Vagina (tissue), 2 donors: ENCODE measurements at places on chromosomes 12 and 14.

DNA sequence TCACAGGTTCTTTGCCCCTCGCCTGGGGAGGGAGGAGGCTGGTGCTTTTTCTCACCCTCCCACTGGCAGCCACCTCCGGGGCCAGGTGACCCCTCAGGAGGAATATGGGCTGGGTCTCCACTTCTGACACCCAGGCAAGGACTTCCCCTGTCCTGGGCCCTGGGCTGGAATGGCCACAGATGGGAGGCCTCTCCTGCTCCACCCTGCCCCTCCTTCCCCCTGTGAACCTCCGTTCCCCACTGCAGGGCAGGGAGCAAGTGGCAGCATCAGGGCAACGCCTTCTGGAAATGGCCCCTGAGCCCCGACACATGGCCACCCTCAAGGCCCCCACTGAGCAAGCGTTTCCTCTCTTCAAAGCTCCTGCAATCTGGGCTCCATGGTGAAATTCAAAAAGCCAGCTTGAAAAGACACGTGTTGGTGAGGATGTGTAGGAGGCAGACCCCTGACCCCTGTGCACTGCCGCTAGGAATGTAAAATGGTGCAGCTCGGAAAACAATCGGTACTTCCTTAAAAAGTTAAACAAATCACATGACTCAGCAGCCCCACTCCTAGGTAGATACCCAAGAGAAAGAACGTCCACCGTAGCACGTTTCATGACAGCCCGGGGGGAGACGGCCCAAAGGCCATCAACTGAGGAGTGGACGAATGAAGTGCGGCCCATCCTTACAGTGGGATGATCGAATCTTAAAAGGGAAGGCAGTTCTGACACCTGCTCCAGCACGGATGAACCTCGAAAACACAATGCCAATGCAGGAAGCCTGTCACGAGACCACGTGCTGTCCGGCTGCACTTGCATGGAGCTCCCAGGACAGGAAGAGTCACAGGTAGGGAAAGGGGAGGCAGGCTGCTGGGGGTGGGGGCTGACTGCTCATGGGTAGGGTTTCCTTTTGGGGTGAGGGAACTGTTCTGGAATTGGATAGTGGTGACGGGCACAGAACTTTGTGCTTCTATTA is 11.5 kb downstream of the XRCC3 start:
- no peak for DNase-seq

DNA sequence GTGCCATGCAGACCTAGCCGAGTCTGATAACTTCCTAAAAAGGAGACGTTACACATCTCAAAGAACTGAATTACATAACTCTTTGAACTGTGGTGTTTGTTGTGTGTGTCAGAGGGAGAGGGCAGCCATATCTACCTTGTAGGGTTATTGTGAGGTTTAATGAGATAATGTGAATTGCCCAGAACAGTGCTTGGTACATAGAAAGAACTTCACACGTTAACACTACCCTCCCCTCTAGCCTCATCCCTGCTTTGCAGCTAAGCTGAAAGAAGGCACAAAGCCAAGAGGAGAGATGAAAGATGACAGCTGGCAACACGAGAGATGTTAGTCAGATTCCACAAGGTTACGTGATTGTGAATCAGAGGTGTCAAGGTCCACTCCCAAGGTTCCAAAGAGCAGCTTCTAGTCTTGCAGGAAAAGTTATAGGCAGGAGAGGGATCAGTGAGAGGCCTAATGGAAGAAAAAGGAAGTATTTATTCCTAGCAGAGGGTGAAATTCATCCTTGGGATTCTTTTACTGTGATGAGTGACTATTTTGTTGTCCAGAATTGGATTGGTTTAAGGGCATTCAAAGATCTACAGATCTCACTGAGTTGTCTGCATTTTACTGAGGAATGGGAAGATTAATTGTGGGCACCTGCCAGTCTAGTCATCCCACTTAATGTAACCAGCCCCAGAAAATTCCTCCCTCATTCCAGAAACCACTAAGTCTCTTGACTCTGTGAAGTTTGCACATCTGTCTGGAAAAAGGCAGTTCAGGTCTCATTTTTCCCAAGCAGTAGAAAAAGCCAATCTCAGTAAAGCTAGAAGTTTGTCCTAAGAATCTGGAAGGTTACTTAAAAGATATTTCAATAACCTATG is 25.9 kb upstream of the WNK1 start:
- no peak for DNase-seq

GRCh38 chr12:45666816-45667215 is 62.7 kb upstream of the ARID2 start:
- DNase-seq = no peak

DNA sequence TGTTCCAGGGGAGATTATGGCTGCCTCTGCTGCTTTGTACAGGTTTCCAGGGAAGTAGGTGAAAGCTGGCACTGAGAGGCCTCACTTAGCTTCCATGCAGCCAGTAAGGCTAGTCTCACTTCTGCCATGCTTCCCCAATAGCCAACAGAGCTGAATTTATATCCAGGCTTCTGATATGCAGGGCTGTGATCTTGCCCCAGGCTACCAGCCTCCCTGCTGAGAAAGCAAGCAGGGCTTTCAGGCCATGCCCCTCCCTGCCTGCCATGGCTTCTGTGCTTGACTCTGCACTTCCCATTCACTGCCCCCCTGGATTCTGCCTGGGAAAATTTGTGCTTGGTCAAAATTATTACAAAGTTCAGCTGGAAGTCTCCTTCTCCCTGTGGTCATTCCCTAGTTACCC is 302.1 kb upstream of the FBXO33 start:
- DNase-seq = no peak

GRCh38 chr12:6372403-6373003 is 2.9 kb downstream of the SCNN1A start:
- DNase-seq = peak; percentile 88

DNA sequence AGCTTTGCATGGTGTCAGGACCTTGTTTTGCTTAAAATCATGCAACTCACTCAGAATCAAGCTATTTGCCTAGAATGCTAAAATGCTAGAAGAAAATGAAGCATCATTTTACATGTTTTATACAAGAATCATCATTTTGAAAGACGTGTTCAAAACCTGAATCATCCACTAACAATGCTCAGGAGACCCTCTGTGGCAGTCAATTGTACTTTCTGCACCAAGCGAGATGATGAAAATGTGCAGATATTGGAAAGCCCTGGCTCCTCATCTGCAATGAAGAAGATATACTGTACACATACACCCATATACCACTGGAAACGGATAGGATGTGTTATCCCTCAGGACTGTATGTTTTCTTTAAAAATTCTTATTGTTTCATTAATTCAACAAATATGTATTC is 92.7 kb downstream of the DYRK2 start:
- DNase-seq = no peak

DNA sequence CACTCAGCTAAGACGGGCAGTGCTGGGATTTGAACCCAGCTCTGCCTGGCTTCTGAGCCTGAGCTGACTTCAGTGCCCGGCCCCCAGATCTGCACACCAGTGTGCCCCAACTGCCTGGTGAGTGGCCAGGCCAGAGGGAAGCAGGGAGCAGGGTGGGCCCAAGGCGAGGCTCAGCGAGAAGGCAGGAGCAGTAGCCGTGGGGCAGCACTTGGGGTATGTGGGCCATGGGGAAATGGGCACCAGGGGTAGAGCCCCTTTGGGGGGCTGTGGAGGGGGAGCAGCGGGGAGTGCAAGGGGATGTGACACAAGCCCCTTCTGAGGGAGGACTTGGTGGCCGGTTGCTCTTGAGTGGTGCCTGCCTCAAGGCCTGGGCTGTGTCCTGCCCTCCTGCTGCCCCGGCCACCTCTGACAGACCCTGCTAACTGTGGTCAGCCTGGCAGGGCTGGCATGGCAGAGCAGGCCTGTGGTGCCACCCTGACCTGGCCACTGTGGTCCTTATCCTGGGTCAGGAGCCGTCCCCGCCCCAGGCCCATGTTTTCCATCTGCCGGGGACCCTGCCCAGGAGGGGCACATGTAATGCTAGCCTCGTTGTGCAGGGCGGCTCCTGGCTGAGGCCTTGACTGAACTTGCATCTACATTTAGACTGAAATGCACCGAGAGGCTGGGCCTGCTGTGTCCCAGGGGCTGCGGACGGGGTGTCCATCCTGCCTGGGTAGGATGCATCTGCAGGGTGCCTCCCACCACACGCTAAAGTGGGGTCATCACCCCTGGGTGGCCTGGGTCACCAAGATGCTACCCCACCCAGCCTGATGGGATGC is 90.5 kb downstream of the KIF26A start:
- DNase-seq = no peak

- DNase-seq = no peak
These were observed 4.9 kb downstream of the HRK start for GRCh38 chr12:116876151-116876869.

GRCh38 chr14:33586806-33587205 is 364.1 kb downstream of the EGLN3 start:
- DNase-seq = no peak

DNA sequence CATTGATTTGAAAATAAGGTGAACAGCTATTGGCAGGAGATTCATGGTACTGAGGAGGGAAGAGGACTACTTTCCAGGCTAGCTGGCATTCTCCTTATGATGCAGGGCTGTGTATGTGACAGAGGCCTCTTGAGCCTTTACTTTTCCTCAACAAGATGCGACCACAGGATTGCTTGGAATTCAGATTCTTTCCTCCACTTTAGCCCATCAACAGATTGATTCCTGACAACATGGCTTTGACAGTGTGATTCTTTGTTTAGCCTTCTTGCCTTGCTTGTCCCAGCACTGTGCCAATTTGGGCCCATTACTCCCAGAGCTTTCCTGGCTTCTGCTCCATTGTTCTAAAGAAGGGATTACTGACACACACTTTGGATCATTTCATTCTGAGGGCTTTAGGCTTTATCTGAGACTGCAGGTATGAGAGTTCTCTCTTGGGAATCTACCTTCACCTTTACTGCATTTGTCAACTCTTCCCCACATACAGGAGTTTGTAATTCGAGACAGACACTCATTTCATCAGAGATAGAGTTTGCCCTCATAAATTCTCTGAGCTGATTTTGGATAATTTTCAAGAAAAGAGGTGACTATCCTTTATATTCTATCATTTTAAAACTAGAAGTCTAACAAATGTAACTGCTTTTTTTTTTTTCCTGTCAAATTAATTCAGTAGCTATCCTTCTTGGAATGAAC is 206.4 kb upstream of the GZMB start:
- DNase-seq = no peak

DNA sequence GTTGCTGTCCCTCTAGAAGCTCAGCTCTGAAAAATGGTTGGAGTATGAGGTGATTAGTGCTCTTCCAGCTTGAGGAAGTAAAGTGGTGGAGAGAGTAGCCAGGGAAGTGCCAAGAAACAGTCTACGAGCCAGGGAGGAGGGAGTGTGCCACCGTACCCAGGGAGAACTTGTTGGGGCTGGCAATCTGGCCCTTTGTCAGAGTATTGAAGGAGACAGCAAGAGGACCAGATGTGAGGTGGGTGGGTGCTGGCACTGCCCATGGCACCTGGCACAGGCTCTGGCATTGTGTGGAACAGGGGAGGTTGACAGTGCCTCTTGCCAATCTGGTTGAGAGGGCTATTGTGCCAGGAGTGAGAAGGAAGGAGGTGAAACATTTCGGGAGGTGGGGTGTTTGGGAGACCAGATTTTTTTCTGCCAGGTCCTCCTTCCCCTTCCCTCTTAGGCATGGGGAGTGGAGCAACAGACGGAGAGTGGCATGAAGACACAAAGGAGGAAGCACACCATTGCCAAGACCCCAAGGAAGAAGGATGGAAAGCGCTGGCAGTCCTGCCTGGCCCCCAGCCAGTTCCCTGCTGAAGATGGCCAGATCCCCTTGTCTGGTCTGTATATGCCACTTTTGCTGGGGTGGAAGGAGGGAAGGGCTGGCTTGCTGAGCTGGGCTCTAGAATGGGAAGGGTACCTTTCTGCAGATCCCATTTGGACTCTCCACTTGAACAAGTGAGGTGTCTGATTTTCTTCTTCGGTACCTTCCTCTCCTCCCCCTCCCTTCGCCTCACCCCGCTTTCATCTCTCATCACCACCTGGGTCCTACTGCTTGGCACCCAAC is 37.5 kb downstream of the ZFHX2 start:
- no peak for DNase-seq

GRCh38 chr14:99708449-99708848 is 24.4 kb downstream of the CYP46A1 start:
- peak; percentile 87 for DNase-seq

DNA sequence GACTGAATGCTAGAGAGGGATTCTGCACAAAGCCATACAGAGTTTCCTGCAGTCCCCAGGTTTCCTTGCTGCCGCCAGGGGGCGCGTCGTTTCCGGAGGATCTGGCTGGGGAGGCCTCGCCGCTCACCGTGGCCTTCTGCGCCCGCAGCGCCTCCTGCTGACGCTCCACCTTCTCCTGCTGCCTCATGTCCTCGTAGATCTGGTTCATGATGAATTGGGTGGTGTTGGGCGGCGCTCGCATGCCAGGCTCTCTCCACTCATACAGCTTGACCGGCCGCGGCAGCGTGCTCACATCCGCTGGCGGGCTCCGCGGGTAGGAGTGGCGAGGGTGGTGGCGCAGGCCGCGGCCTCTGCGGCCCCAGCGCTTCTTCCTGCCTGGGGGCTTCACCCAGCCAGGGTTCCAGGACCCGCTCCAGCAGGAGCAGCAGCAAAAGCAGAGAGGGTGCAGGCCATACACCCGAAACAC is 987 bp downstream of the CCER1 start:
- no peak for DNase-seq

DNA sequence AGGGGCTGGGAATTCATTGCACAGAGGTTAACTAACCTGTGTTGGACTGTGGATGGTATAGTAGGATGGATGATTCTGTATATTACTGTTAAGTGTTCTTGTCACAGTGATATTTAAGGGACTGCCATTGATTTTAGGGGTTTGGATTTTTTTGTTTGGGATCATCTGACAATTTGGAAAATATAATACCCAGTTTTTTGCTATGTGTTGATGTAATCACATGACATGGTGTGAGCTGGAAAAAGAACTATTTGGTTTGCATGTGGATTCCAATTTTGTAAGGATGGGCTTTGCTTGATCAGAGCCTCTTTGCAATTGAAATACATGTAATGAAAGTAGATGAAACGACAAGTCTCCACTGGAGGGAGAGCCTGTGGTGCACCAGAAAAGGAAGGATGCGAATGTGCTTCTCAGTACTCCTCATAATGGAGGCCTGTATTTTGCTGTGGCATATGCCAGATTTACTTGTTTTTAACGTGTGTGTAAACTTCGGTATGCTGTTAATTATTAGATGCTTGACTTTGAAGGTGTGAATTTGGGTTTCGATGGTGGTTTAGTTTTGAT is 2.7 kb downstream of the DYRK2 start:
- DNase-seq = no peak

DNA sequence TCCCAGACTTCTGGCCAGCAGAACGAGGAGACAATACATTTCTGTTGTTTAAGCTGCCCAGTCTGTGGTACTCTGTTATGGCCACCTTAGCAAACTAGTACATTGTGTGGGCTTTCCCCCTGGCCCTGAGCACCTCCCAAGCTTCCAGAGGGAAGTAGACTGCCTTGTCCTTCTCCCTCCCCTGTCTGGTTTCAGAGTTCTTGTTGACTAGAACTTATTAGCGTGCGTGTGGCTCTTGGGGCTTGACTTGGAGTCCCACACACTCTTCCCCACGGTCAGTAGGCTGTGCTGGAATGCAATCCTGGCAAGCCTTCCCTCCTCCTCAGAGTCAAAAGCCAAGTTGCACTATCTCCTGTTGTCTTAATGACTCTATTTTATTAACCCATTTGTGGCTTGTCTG is 27.7 kb downstream of the FBLN5 start:
- DNase-seq = no peak

- DNase-seq = no peak
These were observed 10.9 kb downstream of the HDAC7 start for GRCh38 chr12:47808574-47809365.

GRCh38 chr12:4154672-4155225 is 118.8 kb upstream of the CCND2 start:
- no peak for DNase-seq
